H4 (cell line): ENCODE measurements at places on chromosomes 1 and 21.

DNA sequence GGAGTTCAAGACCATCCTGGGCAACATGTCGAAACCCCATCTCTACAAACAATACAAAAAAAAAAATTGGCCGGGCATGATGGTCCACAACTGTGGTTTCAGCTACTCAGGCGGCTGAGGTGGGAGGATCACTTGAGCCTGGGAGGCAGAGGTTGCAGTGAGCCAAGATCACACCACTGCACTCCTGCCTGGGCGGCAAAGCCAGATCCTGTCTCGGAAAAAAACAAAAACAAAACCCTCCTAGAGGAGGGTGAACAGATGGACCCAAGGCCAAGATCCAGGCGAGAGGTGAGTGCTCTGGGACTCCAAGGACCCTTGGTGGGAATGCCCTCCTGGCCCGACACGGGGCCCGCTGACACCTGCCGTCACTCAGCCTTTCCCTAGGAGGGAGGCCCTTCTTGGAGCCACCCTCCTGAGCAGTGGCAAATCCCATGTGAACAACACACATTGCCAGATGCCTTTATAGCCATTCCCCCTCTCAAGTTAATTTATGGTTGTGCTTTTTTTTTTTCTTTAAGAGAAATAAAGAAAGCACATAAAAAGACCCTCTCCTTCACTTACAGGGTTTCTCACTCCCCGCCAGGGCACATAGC is 380 bp downstream of the TFF2 start:
- no peak for DNase-seq

DNA sequence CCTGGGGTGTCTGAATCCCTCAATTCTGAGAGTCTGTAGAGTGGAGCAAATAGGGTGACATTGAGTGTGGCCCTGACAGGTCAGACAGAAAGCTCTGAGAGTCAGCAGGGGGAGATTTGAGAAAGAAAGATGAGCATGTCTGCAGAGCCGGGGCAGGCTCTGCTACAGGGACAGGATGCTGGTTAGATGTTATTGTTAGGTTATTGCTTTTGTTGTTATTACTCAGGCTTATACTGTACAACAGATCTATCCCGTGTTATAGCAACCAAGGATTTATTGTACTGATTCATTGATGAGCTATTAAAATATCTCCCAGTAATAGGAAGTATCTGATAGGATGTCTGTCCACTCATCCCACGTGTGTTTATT is 59.5 kb downstream of the NFASC start:
- DNase-seq = no peak

GRCh38 chr1:175562452-175562851 is 180.9 kb downstream of the TNR start:
- no peak for DNase-seq

GRCh38 chr1:185284116-185284515 is 32.9 kb downstream of the IVNS1ABP start:
- no peak for DNase-seq

DNA sequence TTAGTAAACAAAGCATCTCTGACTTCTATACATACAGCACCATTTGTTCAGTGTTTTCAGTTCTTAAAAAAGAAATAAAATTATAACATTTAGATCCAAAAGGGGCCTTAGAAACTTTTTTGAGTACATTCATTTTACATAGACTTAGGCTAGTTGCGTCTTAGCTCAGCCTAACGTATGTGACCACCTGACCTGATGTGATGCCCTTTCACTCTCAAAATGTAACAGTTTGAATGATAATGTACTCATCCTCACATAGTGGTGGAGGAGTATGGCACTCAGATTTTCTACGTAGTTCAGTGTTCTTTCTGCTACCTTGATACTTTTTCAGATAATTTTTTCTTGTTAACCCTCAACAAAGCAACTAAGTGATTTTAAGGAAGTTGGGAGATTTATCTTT is 43.4 kb downstream of the RPRD2 start:
- no peak for DNase-seq

DNA sequence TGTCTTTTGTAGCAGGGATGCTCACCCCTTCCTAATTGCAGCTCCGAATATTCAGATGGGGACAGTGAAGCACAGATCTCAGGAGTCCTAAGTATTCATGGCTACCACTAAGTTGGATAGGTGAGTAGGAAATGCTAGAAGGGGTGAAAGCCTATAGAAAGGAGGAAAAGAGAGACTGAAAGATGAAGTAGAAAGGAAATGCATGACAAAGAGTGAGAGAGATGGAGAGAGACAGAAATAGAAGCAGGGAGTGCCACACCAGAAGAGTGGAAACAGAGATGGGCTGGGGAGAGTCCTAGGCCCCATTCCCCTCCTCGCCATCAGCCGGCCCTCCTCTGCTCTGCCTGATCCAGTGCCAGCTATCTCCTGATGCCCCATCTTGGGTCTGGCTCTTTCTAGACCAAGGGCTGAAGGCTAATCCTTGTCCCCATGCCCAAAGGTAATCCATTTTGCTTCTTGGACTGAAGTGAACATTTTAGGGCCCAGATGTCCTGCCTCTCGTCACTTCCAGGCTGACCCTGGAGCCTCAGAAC is 2.0 kb downstream of the PEA15 start:
- no peak for DNase-seq

DNA sequence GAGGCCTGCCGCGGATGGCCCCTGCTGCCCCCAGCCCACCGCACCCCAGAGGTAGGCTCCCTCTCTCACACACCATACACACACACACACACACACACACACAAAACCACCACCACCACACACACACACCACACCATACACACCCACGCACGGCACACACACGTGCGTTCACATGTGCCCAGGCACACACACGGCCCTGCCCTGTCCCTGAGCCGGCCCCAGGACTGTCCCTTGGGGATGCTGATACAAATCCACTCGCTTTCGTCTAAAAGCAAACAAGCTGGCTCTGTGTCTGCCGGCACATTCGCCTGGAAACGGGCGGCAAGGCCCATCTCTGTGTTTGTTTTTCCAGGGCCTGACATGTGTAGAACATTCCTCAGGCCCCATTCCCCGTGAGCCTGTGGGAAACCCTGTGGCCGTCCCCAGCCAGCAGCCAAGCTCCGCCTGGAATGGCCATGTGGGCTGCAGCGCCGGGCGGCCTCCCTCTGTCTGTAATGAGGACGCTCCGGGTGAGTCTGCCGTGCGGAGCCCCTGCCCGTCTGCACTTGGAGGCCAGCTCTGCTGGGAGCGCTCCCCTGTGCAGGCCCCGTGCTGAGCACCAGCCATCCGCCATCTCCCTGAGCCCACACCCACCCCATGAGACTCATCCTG is 67.4 kb downstream of the DMRTB1 start:
- no peak for DNase-seq

DNA sequence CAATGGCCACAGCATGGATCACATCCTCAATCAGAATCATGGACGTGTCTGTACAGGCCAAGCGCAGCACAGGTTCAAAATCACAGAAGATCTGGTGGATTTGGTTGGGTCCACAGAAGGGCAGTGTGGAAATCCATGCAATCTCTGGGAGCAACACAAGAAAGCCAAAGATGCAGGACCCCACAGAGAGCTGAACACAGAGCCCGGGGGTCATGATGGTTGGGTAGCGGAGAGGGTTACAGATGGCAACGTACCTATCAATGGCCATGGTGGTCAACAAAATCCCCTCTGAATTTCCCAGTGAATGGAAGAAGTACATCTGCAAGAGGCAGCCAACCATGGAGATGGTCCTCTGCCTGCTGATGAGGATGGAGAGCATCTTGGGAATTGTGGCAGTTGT is 3.9 kb upstream of the OR6K3 start:
- DNase-seq = no peak

- DNase-seq = no peak
These were observed 55.3 kb downstream of the PBX1 start for GRCh38 chr1:164614316-164614715.

DNA sequence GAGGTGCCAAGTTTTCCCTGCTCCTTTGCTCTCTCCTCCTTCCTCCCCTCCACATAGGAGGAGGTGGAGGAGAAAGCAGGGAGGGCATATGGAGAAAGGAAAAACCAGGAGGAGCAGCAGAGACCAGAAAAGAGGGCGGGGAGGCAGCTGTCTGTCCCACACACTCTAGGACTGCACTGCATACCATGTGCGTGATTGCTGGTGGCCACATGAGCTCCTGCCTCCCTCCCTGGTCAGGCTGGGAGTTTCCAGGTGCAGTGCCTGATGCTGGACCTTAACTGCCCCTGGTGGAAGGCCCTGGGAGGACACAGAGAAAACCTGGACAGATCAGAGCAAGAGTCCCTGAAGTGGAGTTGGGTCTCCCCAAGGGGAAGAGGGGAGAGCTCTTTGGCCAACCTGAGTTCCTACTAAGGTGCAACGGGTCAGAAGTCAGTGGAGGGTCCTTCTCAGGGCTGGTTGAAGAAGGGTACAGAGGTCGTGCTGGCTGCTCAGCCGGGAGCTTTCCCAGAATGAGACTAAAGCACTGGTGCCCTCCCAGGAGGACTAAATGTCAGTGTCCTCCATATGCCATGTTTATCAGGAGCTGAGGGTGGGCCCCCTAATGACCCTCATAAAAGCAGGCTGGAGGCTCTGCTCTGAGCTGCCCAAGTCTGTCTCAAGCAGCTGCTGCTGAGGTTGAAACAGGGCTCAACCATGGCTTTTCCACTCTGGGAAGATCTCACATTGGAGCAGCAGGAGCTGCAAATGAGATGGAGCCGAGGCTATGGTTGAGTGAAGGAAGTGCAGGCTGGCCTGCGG is 3.5 kb upstream of the LGR6 start:
- no peak for DNase-seq

- no peak for DNase-seq
These were observed 108.0 kb downstream of the TAS1R2 start for GRCh38 chr1:18751425-18751824.

- no peak for DNase-seq
These were observed 69.6 kb downstream of the LACTBL1 start for GRCh38 chr1:22903113-22903512.

- DNase-seq = peak; percentile 71
These were observed 177.6 kb downstream of the HHIPL2 start for GRCh38 chr1:222370081-222370912.

- no peak for DNase-seq
These were observed 84.1 kb downstream of the MRPS6 start for GRCh38 chr21:34157521-34157920.

DNA sequence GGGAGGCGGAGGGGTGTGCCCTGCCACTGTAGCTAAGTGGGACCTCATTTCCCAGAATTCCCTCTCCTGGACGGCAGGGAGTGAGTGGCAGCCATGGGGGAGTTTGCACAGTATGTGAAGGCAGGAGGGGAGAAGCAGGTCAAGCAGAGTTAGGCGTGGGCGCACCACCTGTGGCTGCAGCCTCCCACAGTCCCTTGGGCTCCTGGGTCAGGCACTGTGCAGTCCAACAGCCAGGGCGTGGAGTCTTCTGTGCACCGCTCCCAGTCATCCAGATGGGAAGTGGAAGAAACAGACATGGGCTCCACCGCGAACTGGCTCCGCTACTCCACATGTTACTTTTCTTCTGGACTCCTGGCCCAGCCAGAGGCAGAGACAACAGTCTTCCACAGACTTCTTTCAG is 85.4 kb upstream of the TIAM1 start:
- DNase-seq = no peak

GRCh38 chr1:218917656-218918055 is 256.0 kb upstream of the LYPLAL1 start:
- DNase-seq = no peak

DNA sequence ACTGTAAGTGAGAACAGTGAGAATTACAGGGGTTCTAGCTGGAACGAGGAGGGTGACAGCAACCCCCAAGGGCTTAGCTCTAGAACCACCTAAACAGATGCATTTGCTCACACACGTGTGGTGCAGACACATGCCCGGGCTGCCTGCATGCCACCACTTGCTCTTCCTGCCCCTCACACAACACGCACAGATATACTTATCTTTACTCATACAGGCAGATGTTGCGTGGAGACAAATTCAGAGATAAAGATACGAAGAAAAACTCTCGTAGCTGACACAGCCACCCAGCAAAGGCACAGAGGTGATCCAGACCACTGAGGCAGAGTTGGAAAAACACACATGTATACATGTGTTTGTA is 13.5 kb downstream of the VANGL1 start:
- DNase-seq = no peak

DNA sequence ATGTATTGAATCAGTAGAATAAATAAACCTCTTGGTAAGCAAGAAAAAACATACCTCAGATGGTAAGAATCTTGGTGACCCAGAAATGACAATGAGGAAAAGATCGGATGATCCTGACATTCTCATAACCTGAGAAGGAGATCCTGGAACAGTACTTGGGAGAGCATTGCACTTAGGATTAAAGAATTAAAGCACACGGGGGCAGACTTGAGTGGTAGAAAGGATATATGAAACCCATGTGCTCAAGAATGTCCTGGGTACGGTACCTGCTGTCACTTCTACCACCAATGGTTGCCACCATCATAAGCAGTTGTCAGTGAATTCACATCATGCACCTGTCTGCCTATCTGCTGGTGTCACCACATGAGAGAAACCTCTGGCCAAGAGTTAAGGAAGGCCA is 108.9 kb upstream of the GJB5 start:
- DNase-seq = no peak

DNA sequence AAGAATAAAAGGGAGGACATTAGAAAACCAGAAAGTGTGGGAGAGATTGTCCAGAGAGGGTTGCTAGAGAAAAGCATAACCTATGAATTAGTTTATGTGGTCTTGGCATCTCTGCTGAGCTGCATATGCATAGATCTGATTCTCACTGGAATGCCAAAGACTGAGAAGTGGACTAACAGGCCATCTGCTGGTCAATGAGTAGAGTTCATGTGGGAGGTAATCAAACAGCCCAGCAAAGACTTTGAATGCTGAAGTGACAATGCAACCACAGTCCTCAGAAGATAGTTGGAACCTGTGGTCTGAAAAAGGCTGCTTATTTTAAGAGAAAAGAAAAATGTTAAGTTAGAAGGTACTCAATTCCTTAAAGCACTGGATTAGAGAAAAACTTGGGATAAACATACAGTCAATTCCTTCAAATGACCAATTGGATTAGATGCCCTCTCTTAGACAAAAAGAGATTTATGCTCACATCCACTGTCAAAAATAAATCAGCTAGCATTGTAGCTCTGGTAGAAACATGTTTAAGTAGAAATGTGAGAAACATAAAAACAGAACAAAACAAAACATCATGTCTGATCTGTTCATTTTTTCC is 382.8 kb downstream of the AMY1C start:
- peak; percentile 49 for DNase-seq

- DNase-seq = no peak
These were observed 95.3 kb upstream of the KIAA0040 start for GRCh38 chr1:175287849-175288248.

- DNase-seq = no peak
These were observed 187.6 kb upstream of the PRMT6 start for GRCh38 chr1:106868828-106869227.

- no peak for DNase-seq
These were observed 1023.2 kb downstream of the KCNT2 start for GRCh38 chr1:195584870-195585624.

GRCh38 chr21:43608664-43609063 is 50.6 kb downstream of the HSF2BP start:
- no peak for DNase-seq
